ENCODE measurements at places on chromosomes 1 and 21.

GRCh38 chr1:167633258-167633944 is 3.4 kb downstream of the RCSD1 start:
- DNase-seq, result no peak

DNA sequence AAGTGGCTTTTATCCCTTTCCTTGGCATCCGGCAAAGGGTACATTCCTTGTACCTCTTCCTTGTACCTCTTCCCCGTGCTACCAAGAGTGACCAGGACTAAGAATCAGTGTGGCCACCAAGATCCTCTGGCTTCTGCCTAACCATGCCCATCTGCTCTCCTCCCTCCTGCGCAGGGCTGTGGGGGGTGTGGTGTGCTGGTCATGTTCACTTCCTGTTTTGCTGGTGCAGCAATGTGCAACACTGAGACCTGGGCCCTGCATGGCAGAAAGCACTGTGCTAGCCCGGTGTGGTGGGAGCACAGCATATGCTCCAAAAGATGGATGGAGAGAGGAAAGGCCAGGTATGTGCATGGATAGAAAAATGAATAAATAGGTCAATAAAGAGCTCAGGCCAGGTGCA is 33.3 kb upstream of the TENT5C start:
- no peak for DNase-seq

DNA sequence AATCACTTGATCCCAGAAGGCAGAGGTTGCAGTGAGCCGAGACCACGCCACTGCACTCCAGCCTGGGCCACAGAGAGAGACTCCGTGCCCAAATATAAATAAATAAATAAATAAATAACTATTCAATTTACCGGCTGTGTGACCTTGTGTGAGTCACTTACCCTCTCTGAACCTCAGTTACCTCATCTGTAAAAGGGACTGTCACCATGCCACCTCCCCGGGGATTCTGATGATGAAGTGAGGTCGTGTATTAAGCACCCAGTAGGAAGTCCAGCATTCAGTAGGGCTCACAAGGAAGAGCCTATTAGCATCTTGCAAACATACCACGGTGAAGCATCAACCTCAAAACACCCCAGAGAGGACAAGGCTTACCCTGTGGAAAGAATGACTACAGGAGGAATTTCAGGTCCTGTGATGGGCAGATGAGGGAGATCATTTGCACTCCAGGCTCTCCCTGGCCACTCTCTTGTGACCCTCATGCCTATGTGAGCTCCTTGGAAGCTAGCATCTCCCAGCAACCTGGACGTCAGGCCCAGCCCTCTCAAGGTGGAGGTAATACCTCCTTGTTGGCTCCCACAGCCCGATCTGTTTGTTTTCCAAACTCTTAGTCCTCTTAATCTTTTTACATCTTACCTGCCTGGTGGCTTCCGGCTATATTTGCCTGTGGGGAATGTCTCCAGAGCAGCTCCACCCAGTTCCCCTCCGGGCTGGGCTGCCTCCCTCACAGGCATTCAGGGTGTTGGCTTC is 7.6 kb upstream of the C1QA start:
- no peak for DNase-seq

DNA sequence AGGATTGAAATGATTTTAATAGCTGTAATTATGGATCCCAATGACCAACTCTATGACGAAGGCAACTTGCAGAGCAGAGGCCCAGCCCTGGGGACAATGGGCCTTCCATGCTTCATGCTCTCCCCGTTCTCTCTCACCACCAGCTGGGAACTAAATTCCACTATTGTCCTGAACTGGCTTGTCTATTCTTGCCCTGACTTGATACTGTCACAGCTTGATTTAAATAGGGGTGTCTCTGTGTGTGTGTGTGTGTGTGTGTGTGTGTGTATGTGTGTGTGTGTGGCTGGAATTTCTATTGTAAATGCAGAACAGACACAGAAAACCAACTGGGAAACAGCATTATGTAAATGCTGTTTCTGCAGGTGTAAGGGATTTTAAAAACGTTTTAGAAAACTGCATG is 57.0 kb downstream of the SLC22A15 start:
- DNase-seq, result peak; percentile 51

DNA sequence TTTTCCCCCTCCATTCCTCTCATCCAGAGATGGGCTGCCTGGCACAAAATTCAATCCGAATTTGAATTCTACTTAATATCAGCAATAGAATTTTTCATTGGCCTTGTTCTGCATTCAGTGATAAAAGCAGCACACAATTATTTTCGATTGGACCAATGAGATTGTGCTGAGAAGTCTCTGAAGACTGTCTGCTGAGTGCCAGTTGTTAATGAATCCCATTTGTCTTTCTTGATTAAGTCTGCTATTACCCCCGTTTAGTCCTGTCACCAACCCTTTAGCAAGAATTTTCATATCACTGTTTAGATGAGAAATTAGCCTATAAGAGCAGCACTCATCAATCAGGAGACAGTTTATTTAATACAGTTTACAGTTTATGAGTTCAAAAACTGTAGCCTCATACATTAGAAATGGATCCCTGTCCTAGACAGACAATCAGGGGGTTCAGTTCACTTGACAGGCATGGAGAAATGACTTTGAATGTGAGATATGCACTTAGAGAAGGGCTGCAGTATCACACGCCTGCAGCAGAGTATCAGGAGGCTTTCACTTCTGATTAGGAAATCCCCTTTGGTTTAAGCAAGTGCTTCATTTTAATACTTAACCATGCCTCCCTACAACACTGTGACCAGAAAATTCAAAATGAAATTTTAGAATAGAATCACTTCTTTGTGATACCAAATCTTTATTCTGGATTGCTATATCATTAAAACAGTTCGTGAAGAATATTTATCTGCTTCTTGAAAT is 304.7 kb upstream of the PTBP2 start:
- no peak for DNase-seq

DNA sequence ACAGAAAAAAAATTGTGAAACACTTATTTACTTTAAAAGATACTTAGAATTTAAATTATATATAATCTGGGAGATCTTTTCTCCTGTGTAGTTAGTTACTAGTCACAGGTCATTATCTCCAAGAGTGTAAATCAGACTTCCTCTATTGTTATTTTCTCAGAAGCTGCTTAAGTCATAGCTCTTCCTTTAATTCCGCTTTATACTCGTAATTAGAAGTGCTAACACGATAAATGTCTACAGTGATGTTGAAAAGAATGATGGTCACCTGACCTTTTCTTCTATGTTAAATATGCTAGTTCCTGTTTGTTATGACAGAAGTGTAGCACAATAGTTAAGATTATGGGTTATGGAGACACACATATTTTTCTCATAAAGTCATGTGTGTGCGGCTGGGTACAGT is 123.6 kb downstream of the TGFB2 start:
- DNase-seq, result no peak

DNA sequence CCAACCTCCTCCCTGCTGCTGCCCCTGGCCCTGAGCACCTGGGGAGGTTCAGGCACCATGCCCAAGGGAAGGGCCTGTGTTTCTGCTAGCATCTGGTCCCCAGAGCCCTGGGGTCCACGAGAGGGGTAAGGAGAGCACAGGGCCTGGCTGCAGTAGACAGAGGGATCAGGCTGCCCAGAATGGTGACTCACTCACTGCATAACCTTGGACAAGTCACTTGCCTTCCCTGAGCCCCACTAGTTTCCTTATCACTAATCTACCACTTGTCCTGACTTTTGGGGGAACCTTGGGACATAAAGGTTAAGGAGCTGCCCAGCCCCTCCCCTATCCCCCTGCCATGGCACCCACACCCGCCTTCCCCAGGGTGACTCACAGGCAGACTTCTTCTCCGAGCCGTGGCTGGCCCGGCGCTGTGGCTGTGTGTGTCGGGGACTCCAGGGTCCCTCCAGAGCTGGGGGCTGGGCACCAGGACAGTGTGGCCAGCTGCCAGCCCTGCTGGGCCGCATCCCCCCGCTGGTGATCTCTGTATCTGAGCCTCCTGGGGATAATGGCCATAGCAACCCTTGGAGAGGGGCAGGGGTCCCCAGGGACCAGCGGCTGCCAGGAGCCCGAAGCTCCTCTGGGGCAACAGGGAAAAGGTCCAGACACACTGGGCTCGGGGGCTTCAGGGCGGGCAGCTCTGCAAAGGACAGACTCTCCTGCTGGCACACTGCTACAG is 4.0 kb downstream of the ARHGEF19 start:
- no peak for DNase-seq

DNA sequence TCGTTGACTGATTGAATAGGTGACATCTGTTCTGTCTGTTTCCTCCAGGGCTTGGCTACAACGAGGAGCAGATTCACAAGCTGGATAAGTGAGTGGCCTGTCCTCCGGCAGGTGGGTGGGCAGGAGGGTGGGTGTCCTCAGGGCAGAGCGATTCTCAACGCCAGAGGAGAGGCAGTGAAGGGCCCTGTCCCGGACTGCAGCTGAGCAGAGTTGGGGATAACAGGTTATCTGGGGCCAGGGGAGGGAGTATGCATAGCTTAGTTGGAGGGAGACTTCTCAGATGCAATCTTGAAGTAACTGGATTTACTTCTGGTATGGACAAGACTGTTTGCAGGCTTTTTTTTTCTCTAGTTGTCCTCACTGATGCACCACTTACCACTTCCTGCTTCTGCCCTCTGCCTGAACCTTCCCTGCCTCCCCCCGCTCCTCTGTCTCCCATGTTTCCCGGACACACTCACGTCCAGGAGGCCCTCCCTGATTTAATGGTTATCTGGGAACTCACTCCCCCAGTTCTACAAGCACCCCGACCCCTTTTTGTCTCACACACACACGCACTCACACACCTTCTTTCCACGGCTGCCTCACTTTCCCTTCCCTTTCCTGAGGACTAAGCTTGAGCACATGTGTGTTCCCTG is 16.4 kb upstream of the RASSF5 start:
- no peak for DNase-seq

DNA sequence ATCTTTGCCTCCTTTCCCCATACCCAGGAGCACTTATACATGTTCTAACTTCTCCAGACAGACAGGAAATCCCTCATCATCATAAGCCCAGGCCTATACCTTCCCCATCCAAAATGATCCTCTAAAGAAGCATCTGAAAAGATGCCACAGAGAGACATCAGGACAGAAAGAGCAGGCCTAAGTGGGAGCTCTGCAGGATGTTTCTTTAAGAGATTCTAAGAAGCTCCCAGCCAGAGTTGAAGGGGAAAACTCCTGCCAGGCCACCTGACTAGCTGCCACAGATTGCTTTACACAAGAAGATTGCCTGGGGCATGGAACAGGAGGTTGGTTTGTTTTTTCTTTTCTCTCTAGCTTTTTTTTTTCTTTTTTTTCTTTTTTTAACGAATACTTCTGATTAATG is 275.8 kb downstream of the VAV3 start:
- peak; percentile 32 for DNase-seq

DNA sequence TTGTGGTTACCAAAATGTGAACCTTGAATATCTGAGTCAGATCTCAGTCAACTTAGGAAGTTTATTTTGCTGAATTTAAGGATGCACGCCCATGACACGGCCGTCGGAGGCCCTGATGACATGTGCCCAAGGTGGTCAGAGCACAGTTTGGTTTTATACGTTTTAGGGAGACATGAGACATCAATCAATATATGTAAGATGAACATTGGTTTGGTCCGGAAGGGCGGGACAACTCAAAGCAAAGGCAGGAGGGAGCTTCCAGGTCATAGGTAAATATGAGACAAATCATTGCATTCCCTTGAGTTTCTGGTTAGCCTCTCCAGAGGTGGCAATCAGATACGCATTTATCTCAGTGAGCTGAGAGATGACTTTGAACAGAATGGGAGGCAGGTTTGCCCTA is 1.0 kb upstream of the PRMT2 start:
- no peak for DNase-seq

DNA sequence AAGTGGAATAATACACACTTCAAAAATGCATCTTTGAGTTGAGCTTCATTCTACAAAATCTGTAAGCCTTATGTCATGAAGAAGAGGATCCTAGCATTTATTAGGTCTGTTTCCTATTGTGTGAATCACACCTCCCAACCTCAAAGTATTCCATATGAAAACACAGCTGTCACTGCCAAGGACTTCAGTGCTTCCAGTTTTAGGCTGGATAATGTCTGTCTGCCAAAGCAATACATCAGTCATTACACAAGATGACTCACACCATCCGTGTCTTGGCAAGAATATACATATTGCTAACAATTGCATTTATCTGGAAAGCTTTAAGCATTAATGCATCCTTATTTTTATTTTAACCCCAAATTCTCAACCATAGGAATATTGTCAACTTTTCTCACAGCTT is 125.7 kb upstream of the TMPRSS15 start:
- DNase-seq, result peak; percentile 89

- DNase-seq, result no peak
Observed at GRCh38 chr1:150955280-150955679, 19.4 kb downstream of the CERS2 start.

DNA sequence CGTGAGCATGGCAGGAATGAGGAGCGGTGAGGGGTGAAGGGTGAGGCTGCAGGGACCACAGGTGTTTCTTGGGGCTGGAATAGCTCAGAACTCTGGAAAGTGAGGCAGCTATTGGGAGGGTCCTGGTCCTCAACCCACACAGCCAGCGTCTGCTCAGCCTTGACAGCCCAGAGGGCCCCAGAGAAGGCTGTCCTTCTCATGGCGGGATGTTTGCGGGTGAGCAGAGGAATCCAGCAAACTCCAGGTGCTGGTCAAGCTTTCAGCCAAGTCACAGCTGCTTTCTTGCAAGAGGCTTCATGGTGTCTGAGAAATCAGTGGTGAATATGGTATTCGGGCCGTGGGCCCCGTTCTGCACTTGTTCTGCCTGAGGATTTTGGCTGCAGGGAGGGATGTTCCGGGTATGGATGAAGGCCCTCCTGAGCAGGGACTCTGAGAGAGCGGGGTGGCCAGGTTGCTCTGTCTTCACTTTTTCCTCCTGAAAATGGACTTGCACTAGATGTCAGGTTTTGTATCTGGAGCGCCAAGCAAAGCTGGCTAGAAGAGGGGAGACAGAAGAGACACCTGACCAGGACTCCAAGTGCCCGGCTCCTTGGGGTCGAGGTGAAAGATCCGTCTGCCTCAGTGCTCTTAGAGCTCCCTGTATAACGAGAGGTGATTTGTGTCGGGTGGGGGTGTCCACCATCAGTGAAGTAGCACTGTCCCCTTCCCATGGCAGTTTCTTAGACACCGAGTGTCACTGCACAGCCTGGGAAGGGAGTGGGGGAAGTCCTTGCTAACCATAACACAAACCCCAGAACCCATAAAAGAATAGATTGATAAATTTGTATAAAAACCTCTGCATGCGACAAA is 139.9 kb downstream of the PEX14 start:
- DNase-seq, result no peak

DNA sequence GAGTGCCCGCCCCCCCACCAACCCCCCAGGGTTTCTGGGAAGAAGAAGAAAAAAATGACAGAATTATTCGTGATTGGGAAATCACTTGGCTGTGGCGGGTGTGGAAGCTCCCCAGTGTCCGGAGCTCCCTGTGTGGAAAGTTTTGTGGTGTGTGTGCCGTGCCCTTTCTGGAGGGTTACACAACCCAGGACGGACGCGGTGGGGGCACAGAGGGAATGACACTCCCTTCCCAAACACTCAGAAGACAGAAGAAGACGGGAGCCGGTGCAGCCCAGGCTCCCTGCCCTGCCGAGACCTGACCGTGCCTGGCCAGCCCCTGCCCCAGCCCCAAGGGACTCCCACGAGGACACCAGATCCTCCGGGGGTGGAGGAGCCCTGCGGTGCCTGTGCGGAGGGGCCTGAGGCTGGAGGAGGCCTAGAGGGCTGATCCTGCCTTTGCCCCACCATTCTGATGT is 33.0 kb upstream of the ADARB1 start:
- no peak for DNase-seq
